ENCODE measurements at places on chromosomes 7 and 10.

DNA sequence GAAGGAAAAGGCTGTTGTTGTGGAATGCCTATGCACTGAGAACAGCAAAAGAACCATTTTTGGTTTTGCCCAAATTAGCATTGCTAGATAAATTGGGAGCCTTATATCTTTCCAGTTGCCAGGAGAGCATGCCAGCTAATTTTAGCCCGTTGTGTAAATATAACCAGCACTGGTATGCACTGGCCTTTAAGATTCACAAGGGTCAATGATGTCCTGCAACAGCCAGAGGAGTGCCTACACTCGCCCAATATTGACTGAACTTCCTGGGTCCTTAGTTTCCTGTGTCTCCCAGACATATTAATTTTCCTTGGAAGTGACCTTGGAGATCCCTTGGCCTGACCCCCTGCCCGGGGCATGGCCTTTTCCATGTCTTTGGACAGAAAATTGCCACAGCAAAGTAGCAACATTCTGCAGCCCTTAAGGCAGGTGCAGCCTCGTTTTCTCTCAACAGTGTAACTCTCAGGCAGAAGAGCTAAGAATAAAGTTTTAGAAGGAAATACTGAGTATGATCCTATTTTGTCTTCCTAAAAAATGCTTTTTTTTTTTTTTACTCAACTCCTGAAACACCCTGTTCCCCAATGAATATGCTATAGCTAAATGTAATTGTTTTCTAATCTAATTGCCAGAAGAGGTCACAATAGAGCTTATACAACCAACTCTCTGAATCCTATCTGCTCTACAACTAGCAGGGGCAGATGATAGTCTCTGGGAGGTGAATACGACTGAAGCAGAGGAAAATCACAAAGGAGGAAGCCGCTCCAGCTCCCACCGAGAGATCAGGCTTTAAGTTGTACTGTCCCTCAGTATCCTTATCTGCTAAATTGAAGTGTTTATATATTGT, 131.9 kb upstream of the PCGF5 start:
- no peak for DNase-seq

- DNase-seq = no peak
These were observed 227.4 kb downstream of the TCERG1L start for GRCh38 chr10:131083915-131084790.

DNA sequence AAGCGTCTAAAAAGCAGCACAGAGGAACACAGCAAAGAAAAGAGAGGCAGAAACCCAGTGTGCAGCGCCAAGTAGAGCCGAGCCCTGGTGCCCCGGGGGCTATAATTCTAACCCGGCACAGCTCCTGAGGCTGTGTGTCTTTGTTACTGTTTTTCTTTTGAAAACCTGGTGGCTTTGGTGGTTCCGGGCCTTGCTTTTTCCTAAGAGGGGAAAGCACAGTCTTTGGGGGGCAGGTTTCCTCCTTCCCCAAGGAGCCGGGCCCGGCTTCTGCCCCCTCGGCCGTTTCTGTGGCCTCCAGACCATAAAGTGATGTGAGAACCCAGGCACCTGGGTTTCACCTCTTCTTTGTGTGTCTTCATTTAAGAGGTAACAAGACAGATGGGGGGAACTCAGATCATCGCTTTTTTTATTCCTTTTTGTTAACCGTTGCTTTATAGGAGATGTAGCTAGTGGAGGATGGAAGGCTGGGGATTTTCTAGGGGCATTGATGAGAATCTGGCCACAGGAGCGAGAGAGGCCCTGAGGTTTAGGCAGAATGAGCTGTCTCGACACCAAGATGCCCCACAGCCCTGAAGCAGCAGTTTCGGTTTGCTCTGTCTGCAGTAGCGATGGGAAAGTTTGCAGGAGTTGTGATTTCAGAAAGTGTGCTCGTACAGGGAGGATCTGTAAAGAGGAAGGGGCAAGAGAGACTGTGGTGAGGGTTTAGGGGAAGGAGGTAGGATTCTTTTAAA, 367.8 kb upstream of the GALNT17 start:
- peak; percentile 13 for DNase-seq

GRCh38 chr7:99312316-99313203, 13.1 kb upstream of the ARPC1A start:
- DNase-seq = peak; percentile 83

DNA sequence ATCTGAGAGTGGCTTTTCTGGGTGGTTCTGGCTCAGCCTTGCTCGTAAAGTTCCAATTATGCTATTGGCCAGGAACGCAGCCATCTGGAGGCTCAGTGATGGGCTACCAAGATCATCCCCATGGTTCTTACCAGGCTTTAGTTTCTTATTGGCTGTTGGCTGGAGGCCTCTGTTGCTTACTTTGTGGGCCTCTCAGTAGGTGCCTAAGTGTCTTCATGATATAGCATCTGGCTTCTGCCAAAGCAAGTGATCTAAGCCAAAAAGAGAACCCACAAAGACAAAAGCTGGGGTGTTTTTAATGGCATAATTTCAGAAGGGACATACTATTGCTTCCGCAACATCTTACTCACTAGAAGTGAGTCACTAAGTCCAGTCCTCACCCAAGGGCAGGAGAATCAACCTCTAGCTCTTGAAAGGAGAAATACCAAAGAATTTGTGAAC, 132.0 kb upstream of the MDFIC start:
- DNase-seq = no peak
